ENCODE measurements at places on chromosomes 12 and 14.

DNA sequence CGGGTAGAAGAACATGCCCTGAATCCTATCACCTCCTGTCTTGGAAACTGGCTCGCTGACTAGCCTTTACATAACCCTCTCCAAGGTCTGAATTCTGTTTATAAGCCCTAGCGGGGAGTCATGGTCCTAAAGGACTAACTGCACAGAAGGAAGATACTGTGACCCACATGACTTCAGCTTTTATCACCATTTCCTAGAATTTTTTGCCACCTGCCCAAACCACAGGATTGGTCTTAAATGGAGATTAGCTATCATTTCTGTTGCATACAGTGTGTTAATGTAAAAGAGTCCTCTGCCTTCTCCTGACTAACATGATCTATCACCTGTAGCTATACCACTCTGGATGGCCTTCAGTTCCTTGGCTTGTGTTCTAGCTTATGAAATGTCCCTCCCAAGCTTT lies 319.2 kb downstream of the DUSP6 start:
- DNase-seq, result no peak

GRCh38 chr12:92844151-92844763 lies 84.8 kb downstream of the EEA1 start:
- DNase-seq, result no peak

GRCh38 chr14:41235466-41235865 lies 371.2 kb upstream of the LRFN5 start:
- DNase-seq, result no peak

GRCh38 chr14:36996133-36996856 lies 176.1 kb downstream of the SLC25A21 start:
- DNase-seq, result no peak

- no peak for DNase-seq
These were observed 35.1 kb upstream of the PPP2R5E start for GRCh38 chr14:63578300-63578699.

GRCh38 chr12:4210183-4210582 lies 63.4 kb upstream of the CCND2 start:
- no peak for DNase-seq

- DNase-seq, result no peak
These were observed 480.2 kb upstream of the FBXO33 start for GRCh38 chr14:39912192-39913100.

DNA sequence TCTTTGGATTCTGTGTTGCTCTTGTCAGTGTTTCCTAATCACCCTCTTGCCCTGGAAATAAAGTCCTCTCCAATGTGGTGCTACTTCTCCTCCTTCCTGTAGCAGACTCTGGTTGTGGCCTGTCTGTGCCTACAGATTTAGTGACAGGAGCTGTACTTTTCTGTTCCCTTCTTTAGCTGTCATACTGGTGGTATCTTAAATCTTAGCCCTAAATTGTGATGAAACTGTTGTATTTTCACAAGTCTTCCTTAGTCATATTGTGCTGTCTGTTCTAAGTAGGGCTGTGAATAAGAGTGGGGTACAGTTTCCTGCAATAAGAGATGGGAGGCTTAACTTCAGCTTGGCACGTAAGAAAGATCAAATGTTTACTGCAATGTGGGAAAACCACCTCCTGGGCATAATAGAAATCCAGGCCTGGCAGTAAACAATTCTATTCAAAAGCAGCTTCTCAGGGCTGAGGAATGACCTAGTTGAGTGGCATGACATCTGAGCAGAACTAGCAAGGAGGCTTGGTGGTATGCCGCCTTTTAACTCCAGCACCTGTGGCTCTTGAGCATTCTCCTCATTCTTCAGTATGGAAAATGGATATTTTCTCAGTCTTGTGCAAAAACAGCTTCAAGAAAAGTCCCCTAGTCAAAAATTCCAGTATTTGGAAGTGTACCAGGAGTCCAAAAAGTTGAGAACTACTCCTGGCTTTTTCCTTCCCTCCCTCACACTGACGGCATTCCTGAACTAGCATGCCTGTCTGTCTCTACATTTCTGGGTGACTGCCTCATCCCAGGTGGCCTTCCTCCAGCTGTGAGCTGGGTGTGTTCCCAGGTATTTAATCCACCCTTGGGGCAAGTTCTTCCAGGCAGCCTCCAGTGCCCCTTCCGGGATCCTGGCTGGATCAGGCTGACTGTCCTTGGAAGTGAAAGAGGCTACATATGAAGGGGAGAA lies 19.5 kb downstream of the ANO6 start:
- no peak for DNase-seq

DNA sequence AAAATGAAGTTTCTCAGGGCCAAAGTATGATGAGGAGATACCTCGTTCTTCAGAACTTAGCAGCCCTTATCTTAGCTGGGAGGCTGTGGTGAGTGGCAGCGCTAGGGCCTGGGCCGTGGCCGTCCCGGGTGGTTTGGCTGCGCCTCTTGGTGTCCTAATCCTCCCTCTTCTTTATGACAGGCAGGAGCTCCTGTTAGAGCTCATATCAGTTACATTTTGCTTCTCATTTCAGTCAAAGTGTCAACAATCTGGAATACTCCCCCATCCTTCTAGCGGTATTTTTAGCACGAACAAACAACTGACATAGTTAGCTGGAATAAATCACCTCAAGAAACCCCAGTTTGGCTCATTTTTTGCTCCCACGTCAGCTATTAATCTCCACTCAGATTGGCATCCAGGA lies 188.8 kb downstream of the TTC7B start:
- no peak for DNase-seq

- no peak for DNase-seq
These were observed 19.6 kb downstream of the ACVR1B start for GRCh38 chr12:51970904-51971646.

GRCh38 chr12:52170827-52171226 lies 21.0 kb downstream of the KRT80 start:
- no peak for DNase-seq

DNA sequence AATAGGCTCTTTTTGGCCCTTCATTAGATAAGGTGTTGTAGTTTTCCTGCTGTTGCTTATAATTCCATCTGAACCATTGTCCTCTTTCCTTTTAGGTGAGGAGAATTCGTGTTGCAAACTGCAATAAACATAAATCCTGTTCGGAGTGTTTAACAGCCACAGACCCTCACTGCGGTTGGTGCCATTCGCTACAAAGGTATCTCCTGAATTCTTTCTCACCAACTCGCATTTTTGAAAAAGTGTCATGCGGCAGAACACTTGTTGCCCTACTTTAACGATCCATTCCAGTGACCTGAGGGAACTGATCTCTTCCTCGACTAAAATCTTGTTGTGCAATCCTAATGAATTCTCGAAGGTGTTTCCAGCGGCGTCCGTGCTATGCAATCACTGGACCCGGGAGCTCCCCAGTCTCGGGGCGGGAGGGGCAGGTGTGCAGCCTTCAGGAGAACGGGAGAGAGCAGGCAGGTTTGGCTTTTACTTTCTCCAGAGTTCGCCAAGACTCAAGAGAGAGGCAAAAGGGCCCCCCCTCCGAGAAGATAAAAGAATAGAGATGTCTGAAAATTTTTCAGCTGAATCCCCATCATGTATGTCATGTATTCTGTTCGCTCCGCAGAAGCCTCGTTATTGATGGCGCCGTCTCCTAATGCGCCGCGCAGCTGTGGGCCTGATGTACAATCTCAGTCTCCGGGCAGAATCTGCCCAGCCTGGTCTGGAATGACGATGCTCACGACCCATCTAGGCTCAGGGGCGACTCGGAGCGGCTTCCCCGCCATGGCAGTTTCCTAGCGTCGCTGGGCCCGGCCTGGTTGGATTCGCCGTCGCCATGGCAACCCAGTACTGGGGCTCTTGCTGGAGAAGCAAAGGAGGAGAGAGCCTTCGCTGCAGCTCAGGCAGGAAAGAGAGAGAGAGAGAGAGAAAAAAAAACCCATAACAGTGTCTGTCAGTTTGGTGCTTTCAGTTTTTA lies 38.2 kb downstream of the PLXNC1 start:
- no peak for DNase-seq

DNA sequence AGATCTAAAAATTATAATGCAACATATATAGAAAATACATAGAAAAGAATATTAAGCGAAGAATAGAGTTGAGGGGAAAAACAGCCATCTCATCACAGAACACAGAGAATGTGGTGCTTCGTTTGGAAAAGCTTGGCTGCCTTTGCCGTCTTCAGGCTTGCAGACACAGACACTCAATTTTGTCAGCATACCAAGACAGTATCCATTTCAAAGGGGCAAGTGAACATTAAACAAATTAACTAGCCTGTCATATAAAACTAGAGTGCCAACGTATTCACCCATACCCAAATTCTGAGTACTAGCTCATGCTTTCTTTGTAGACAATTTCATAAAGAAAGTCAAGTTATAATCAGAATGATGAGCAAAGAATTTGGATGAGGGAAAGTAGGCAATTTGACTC lies 40.5 kb downstream of the DMAC2L start:
- DNase-seq, result no peak

GRCh38 chr12:28035500-28035899 lies 63.0 kb upstream of the PTHLH start:
- DNase-seq, result no peak

All from stimulated activated CD8-positive, alpha-beta memory T cell treated with anti-CD3 and anti-CD28 coated beads, Interleukin-15, amount 100 ng/mL, for 24 hours (primary cell).